ENCODE measurements at places on chromosomes 13 and 19.

DNA sequence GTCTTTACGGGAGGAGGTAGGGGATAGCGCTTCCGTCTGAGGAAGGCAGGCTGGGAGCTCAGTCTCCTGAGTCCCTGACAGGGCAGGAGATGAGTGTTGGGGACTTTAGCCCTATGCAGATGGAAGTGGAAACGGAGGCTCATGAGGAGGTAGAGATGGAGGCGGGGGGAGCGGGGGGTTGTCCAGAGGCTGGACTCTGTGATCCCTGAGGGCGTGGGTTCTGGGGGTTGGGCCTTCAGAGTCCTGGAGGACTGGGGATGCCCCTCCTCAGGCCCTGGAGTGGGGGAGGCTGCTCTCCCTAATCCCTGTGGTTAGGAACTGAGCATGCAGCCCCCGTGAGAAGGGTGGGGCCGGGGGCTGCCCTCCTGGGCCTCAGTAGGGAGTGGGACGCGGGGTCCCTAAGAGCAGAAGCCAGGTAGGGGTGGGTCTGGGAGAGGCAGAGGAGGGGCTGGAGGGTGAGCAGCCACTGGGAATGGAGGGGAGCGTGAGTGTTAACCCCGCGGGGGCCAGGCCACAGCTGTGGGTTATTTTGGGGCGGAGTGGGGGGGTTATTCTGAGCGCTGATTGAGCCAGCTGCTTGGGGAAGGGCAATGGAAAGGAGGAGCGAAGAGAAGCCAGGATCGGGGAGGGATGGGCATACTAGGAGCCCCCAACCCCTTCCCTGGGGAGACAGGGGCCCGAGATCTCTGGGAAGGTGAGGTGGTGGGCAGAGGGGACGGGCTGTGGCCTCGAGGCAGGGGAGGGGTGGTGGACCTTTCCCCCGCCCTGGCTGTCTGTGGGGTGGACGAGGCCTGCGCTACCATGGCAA is 2.8 kb downstream of the GRIN2D start:
- no peak for DNase-seq

DNA sequence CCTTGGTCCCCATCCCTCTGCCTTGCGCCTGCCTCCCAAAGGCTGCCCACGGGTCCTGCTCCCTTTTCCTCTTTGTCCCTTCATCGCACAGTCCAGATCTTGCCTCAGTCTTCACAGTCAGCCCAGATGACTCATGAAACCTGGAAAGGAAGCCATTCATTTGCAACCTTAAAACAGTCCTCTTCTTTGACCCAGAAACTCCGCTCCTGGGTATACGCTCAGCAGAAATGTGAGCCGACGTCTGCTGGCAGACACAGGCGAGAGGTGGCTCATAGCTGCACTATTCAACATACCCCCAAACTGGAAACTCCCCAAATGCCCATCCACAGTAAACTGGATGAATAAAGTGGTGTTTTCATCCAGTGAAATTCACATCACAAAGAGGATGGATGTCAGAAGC is 13.6 kb upstream of the PEPD start:
- DNase-seq = no peak

DNA sequence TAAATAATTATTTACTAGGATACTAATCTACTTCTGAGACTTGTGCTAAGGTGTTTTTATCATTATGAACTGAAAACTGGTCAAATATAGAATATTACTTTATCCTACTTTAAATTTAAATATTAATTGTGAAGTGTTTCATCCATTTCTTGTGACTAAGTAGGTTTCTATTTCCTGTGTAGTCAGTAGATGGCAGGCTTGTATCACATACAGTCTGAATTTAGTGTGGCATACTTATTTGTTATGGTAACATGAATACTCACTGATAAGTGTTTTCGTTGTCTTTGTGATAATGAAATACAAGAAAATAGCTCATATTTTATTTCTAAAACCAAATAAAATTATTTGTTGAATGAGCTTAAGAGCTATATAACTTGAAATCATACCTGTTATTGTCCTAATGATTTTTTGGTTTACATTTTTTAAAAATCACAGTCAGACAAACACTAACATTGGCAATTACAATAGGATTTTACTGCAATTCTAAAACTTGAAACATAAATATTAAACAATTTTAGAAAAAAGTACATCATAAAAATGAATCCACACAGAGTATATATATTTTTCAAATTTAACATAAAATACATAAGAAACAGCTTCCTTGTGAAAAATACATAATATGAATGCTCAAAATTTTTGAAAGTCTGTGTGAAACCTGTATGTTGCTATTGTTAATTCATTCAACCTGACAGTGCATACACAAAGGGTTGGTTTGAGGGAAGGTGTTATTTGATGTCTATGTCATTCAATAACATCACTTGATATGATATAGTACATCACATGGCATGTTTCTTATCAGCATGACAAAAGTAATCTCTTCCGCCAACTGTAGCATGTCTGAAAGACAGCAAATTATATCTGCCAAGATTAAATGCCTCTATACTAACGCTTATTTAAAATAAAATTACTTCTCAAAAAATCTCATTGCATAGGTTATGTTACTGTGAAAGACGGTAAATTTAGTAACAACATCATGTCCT is 904.8 kb upstream of the PCDH20 start:
- peak; percentile 11 for DNase-seq

GRCh38 chr13:52374389-52374788 is 31.6 kb downstream of the THSD1 start:
- DNase-seq = no peak

GRCh38 chr13:29937379-29937778 is 87.0 kb upstream of the UBL3 start:
- no peak for DNase-seq

DNA sequence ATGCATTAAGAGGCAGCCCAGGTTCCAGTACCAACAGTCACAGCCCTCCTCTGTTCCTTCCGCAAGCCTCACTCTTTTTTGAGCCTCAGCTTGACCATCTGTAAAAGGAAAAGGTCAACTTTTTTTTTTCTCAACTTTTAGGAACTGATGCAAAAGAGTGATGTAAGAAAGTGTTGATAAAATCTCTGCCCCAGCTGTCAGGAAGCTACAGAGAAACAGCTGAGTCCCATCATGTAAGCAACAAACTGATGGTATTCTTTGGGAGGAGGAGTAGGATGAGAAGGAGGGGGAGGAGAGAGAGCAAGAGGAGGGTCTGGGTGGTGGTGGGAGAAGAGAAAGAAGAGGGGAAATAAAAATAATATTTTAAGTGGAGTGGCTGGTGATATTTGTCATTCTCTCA is 233.9 kb upstream of the TSHZ3 start:
- DNase-seq = no peak

All from HS-5 (cell line).